Activated CD4-positive, alpha-beta T cell treated with anti-CD3 and anti-CD28 coated beads for 48 hours (primary cell): ENCODE measurements at places on chromosomes 1 and 21.

- DNase-seq, result no peak
Measured at GRCh38 chr1:30419831-30420230, 303.6 kb downstream of the MATN1 start.

DNA sequence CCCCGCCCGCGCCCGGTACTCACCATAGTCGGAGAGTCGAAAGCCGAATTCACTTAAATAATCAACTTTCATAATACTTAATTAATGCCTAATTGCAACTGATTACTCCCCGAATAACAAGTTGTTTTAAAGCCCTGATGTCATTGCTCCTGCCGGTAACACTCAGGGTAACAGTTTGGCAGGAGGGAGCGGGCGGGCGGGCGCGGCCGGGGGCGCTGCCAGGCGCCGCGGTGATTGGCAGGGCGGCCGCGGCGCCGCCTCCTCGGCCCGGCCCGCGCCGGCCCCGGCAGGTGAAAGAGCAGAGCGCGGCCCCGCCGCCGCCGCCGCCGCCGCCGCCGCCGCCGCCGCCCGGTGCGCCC lies 102.2 kb downstream of the CASZ1 start:
- peak; percentile 58 for DNase-seq

- DNase-seq, result no peak
Measured at GRCh38 chr1:76607717-76608116, 259.6 kb upstream of the ST6GALNAC5 start.

GRCh38 chr1:95780836-95781235 lies 546.8 kb downstream of the RWDD3 start:
- DNase-seq, result no peak

- DNase-seq, result no peak
Measured at GRCh38 chr1:56931211-56931610, 34.6 kb downstream of the C8B start.
